ENCODE measurements at places on chromosomes 1 and 21. TPM values are rescaled to one million over a fixed set of nuclear protein-coding genes. Genes with fewer than 3 reads are reported as not detected.

MFAP2 gene
- 51.1 TPM for total RNA-seq

OR14C36 gene
- total RNA-seq, result not detected

LHX8 gene
- not detected for total RNA-seq

ESRRG gene
- total RNA-seq, result 0.98 TPM

FNDC10 gene
- 6.1 TPM for total RNA-seq

DAB1 gene
- 0.25 TPM for total RNA-seq

GPA33 gene
- total RNA-seq, result 0.74 TPM

RXRG gene
- not detected for total RNA-seq

XKR8 gene
- total RNA-seq, result 7.4 TPM

GPR161 gene
- 15.7 TPM for total RNA-seq

GRCh38 chr1:18814425-18814824 is 45.0 kb downstream of the TAS1R2 start:
- no peak overlapping the region for H3K27ac ChIP-seq
- no peaks in the 10 kb centered on the region for H3K4me1 ChIP-seq
- H3K36me3 ChIP-seq, result no peaks in the 10 kb centered on the region
- no peak for DNase-seq
- H3K4me3 ChIP-seq, result no peak overlapping the region

GRCh38 chr1:228830185-228830953 is 95.1 kb downstream of the RHOU start:
- H3K27me3 ChIP-seq, result no peaks in the 10 kb centered on the region
- DNase-seq, result no peak
- peaks cover 20% of the 10 kb centered on the region for H3K4me1 ChIP-seq

DNA sequence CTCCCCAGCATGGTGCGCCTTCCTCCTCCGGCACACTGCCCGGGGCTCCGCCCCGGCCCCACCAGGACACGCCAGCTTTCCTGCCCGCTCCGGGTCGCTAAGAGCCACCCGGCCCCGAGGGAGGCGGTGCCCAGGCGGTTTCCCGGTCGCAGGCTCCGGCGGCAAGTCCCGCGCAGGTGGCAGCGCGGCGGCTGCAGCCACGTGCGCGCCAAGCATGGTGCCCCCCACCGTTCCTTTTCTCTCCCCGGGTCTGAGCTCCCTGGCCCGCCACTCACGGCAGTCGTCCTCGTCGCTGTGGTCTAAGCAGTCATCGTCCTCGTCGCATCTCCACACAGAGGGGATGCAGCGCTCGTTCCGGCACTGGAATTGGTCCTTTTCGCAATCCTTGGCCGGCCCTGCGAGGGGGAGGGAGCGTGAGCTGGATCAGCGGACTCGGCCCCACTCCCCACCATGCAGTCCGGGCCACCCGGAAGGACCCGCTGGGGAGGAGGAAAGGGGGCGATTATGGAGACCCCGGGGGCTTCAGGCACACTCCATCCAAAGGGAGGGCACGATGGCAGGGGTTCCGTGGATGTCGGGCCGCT is 1.2 kb downstream of the LRP8 start:
- H3K27ac ChIP-seq, result no peak overlapping the region
- H3K4me3 ChIP-seq, result peak overlapping the region; percentile 46
- H3K36me3 ChIP-seq, result no peaks in the 10 kb centered on the region
- peaks cover 29% of the 10 kb centered on the region for H3K4me1 ChIP-seq
- no peaks in the 10 kb centered on the region for H3K27me3 ChIP-seq

- H3K4me1 ChIP-seq, result no peaks in the 10 kb centered on the region
- no peak overlapping the region for H3K4me3 ChIP-seq
- no peak overlapping the region for H3K27ac ChIP-seq
- H3K36me3 ChIP-seq, result no peaks in the 10 kb centered on the region
- no peak for DNase-seq
Measured at GRCh38 chr1:157411064-157411463, 141.3 kb downstream of the FCRL5 start.

DNA sequence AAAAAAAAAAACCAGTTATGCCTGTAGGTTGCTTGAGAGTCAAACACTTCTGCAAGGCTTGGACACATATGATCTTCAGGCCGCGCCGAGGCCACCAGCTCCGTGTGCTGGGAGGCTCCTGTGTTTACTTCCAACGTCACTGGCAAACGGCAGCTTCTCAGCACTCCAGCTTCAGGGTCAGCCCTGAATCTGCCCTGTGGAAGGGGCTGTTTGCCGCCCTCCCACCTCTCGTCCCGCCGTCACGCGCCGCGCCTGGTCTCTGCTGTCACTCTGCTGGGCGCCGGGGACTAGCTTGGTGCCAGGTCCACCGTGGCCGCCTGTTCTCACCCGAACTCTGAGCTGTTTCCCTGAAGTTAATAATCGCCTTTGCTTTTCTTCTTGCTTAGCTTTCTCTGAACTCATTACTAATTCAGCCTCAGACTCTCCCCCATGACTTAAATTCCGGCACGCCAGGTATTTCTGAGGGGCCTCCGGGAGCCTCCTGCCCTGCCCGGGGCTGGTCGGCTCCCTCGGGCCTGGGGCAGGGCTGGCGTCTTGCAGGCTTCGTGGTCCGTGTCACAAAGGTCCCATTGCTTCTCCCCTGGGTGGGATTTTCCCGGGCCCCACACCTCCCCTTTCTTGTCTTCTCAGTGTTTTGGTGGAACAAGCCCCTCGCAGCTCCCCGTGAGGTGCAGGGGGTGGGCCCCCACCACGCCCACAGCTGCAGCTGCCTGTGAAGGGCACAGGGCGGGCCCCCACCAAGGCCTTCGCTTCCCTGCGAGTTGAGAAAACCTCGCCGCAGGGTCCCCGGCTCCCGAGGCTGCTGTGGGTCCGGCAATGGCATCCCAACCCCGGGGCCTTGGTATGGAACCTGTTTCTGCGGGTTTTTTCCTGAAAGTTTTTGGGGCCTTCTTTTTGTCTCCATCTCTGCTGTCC is 14.6 kb upstream of the C1orf159 start:
- H3K27ac ChIP-seq, result no peak overlapping the region
- H3K4me1 ChIP-seq, result peaks cover 8% of the 10 kb centered on the region
- H3K4me3 ChIP-seq, result no peak overlapping the region
- H3K27me3 ChIP-seq, result no peaks in the 10 kb centered on the region
- H3K36me3 ChIP-seq, result no peaks in the 10 kb centered on the region
- DNase-seq, result no peak

GRCh38 chr1:17610713-17611112 is 71.2 kb downstream of the ARHGEF10L start:
- H3K36me3 ChIP-seq, result no peaks in the 10 kb centered on the region
- no peak overlapping the region for H3K27ac ChIP-seq

DNA sequence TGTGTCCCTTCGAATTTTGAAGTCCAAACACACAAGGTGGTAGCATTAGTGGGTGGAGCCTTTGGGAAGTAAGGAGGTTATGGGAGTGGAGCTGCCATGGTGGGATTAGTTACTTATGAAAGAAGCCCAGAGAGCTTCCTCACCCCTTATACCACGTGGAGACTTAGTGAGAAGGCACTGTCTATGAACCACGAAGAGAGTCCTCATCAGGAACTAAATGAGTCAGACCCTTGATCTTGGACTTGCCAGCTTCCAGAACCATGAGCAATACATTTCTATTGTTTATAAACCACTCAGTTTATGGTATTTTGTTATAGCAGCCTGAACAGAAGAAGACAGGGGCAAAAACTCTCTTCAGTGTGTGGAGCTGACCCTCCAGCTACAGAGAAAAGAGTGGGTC is 259.3 kb upstream of the AJAP1 start:
- no peak overlapping the region for H3K4me3 ChIP-seq
- H3K27ac ChIP-seq, result no peak overlapping the region
- no peaks in the 10 kb centered on the region for H3K36me3 ChIP-seq
- no peaks in the 10 kb centered on the region for H3K4me1 ChIP-seq
